Endothelial cell of umbilical vein (primary cell): ENCODE measurements at places on chromosomes 3 and 15.

- H3K4me3 ChIP-seq, result no peak overlapping the region
- H3K27ac ChIP-seq, result no peak overlapping the region
- DNase-seq, result no peak
- H3K36me3 ChIP-seq, result no peaks in the 10 kb centered on the region
- H3K4me1 ChIP-seq, result no peaks in the 10 kb centered on the region
- H3K27me3 ChIP-seq, result no peaks in the 10 kb centered on the region
Observed at GRCh38 chr3:103085465-103085864, 650.6 kb downstream of the ZPLD1 start.

- H3K4me3 ChIP-seq, result no peak overlapping the region
- no peaks in the 10 kb centered on the region for H3K36me3 ChIP-seq
- no peak overlapping the region for H3K27ac ChIP-seq
- no peaks in the 10 kb centered on the region for H3K27me3 ChIP-seq
- no peaks in the 10 kb centered on the region for H3K4me1 ChIP-seq
- DNase-seq, result no peak
Observed at GRCh38 chr15:66858423-66859207, 156.6 kb downstream of the SMAD6 start.

- H3K4me1 ChIP-seq, result peaks cover 9% of the 10 kb centered on the region
- H3K27me3 ChIP-seq, result no peaks in the 10 kb centered on the region
- no peak overlapping the region for H3K4me3 ChIP-seq
- H3K27ac ChIP-seq, result no peak overlapping the region
- no peaks in the 10 kb centered on the region for H3K36me3 ChIP-seq
Observed at GRCh38 chr15:71003319-71003718, 110.7 kb downstream of the LRRC49 start.

- no peak for DNase-seq
- no peak overlapping the region for H3K27ac ChIP-seq
- peaks cover 8% of the 10 kb centered on the region for H3K27me3 ChIP-seq
- H3K4me1 ChIP-seq, result no peaks in the 10 kb centered on the region
- H3K4me3 ChIP-seq, result no peak overlapping the region
Observed at GRCh38 chr3:14616606-14617507, 34.7 kb upstream of the CCDC174 start.

DNA sequence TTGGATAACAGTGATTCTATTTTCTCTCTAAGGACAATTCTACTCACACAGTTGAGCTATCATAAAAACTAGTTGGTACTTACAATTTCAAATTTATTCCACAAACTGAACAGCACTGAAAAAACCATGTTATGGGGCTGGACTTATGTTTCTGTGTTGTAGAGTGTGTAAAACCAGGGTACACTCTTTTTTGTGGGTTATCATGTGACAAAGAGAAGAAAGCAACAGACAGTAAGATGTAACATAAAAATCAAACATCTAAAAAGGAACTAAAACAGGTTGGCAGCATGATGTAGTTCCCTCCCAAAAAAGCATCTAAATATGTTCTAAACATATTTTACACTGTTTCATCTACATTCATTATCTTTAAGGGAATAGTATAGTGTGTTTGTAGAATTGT lies 757.9 kb downstream of the ROBO1 start:
- no peak for DNase-seq
- no peaks in the 10 kb centered on the region for H3K36me3 ChIP-seq
- no peak overlapping the region for H3K4me3 ChIP-seq
- H3K27me3 ChIP-seq, result no peaks in the 10 kb centered on the region

GRCh38 chr3:180782195-180782984 lies 103.1 kb upstream of the CCDC39 start:
- H3K27me3 ChIP-seq, result no peaks in the 10 kb centered on the region
- no peak overlapping the region for H3K27ac ChIP-seq

DNA sequence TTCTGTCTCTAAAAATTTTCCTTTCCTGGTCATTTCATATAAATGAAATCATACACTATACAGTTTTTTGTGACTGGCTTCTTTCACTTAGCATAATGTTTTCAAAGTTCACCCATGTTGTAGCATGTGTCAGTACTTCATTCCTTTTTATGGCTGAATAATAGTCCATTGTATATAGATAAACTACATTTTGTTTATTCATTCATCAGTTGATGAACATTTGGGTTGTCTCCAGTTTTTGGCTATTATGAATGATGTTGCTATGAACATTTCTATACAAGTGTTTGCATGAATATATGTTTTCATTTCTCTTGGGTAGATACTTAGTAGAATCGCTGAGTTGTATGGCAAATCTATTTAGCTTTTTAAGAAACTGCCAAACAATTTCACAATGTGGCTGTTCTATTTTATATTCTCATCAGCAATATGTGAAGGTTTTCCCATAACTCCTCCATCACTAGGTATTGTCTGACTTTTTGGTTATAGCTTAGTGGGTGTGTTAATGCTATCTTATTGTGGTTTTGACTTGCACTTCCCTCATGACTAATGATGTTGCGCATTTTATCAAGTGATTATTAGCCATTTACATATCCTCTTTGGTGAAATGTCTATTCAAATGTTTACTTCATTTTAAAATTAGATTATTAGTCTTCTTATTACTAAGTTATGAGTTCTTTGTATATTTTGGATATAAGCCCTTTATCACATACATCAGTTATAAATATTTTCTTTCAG lies 21.7 kb upstream of the AP4E1 start:
- H3K4me1 ChIP-seq, result peaks cover 19% of the 10 kb centered on the region
- DNase-seq, result no peak
- H3K36me3 ChIP-seq, result no peaks in the 10 kb centered on the region
- no peak overlapping the region for H3K27ac ChIP-seq
- no peak overlapping the region for H3K4me3 ChIP-seq
- no peaks in the 10 kb centered on the region for H3K27me3 ChIP-seq

DNA sequence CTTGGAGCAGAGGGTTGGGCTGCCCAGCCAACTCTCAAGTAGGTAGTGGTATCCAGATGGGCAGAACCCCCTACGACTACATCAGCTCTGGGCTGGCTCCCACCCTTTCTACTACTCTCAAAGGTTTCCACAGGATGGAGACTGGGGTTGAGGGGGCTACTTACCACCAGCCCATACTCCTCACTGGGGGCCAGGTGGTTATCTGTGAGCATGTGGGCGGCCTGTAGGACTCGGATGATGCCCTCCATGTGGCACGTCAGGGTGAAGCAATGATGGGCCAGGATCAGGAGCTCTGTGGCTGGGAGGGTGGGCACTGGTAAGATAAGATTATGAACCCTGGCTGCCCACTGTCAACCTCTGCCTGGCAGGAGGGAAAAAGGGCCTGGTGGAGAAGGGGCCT lies 33.4 kb downstream of the EIF3J start:
- no peak for DNase-seq
- no peaks in the 10 kb centered on the region for H3K27me3 ChIP-seq
- no peaks in the 10 kb centered on the region for H3K4me1 ChIP-seq
- no peak overlapping the region for H3K27ac ChIP-seq
- H3K4me3 ChIP-seq, result no peak overlapping the region
- peaks cover 2% of the 10 kb centered on the region for H3K36me3 ChIP-seq

DNA sequence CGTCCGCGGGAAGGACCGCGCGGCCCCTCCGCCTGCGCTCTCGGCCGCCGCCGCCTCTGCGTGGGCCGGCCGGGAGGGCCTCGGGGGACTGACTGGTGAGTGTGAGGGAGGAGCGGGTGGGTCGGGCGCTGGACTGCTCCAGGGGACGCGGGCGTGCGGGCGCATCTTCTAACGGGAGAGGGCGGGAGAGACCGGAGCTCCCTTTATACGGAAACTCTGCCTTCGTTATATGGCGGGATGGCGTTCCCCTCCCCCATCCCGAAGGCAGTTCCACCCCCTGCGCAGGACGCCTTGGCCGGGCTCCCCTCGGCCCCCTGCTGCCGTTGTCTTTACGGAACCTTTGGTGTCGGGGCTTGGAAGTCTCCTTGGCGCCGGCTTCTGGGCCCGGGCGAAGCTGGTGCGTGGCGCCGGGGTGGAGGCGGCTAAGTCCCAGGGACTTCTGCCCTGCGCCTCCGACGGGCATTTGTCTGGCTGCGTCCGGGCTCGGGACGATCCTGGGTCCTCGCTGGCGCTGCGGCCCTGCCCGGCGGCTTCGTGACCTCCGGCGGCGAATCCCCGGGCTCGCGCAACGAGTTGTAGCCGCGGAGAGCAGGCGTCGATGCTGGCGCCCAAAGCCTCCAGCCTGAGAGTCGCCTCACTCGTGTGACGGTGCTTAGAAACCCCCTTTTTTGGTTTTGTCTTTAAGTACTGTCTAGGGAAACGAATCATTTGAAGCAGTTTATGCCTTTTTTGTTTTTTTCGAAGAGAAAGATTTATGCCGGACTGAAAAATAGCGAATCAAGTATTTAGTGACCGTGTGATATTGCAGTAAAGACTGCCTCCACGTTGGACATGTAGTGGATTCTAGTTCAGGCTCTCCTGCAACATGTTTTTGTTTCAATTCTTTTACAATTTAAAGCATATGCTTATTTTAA lies 623 bp downstream of the ZNF639 start:
- peak overlapping the region; percentile 74 for H3K27ac ChIP-seq
- peak; percentile 74 for DNase-seq
- peak overlapping the region; percentile 90 for H3K4me3 ChIP-seq
- H3K27me3 ChIP-seq, result no peaks in the 10 kb centered on the region
- H3K4me1 ChIP-seq, result peaks cover 19% of the 10 kb centered on the region

- H3K4me1 ChIP-seq, result no peaks in the 10 kb centered on the region
- peaks cover 15% of the 10 kb centered on the region for H3K36me3 ChIP-seq
- no peaks in the 10 kb centered on the region for H3K27me3 ChIP-seq
- H3K4me3 ChIP-seq, result no peak overlapping the region
Observed at GRCh38 chr15:50496692-50497091, 49.8 kb downstream of the USP50 start.

DNA sequence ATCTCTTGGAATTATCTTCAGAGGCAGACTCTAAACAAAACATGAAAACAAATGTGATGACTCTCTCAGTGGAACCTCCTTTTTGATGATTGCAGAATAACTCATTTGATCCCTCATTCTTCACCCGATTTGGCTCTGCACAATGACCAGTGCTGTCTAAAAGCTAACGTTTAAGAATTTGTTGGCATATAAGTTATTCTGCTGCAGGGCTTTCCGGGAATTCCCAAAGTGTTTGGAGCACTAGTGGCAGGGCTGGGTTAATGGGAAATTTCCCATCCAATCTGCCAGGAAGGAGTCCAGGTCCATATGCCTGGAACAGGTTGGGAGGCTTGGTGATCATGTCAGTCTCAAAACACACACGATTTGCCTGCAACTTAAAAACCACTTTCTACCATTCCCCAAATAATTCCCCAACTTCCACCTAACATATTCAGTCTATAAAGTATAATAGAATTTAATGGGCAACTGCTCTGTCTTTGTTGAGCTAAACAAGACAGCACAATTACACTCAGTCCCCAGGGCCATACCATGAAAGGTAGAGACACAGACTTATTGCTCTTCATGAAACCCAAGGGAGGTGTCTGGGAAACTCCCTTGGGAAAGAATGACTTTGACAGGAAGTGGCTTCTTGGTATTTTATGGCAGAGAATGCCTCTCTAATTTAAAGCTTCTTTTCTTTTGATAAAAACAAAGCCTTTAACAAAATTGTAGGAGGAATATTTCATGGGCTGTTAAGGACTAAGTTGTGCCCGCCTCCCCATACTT lies 38.0 kb downstream of the ARRDC4 start:
- no peak overlapping the region for H3K4me3 ChIP-seq
- H3K27me3 ChIP-seq, result peaks cover 2% of the 10 kb centered on the region
- no peaks in the 10 kb centered on the region for H3K36me3 ChIP-seq
- peaks cover 5% of the 10 kb centered on the region for H3K4me1 ChIP-seq

DNA sequence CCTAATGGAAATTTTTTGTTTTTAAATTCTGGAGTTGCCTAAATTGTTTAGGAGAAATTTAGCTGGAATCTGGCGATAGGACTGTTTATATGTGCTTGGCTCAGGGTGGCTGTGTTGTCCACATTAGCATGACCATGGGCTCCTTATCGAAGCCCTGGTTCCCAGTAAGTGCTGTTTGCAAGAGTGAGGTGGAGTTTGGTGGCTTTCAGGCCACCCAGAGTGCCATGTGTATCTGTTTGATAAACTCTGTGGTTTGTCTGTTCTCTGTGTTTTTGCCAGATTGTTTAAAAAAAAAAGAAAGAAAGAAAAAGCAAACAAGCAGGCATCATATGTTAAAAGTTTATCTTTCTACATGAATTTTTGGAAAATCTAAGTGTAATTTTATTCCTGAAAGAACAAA lies 51.5 kb downstream of the PLCL2 start:
- H3K36me3 ChIP-seq, result no peaks in the 10 kb centered on the region
- no peaks in the 10 kb centered on the region for H3K27me3 ChIP-seq
- no peaks in the 10 kb centered on the region for H3K4me1 ChIP-seq
- H3K27ac ChIP-seq, result no peak overlapping the region
- DNase-seq, result no peak
- H3K4me3 ChIP-seq, result no peak overlapping the region

DNA sequence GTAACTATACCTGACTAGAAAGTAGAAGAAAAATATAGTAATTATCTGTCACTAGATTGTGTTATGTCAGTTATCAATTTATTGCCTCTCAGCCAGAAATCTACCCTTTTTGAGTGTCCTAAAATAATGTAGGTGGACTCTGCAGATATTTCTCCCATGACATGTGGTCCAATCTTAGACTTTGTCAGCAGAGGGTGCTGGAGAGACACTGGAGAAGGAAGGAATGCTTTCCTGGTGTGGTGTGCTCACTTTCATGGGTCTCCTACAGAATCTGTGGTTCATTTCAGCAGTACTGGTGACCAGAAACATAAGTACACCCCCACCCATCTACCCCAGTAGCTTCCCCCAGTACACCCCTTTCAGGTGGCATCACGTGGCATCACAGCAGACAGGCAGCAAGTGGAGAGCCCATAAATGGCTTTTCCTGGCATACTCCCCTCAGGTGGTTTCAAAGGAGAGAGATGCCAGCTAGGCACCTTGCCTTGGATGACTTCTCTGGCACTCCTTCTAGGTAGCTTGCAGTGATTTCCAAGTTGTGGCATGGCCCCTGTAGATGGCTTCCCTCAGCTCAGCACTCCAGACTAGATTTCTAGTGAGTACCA lies 114.7 kb downstream of the GADL1 start:
- no peak overlapping the region for H3K4me3 ChIP-seq
- peaks cover 32% of the 10 kb centered on the region for H3K27me3 ChIP-seq
- no peaks in the 10 kb centered on the region for H3K36me3 ChIP-seq
- peak; percentile 26 for DNase-seq
- peaks cover 7% of the 10 kb centered on the region for H3K4me1 ChIP-seq
- no peak overlapping the region for H3K27ac ChIP-seq

DNA sequence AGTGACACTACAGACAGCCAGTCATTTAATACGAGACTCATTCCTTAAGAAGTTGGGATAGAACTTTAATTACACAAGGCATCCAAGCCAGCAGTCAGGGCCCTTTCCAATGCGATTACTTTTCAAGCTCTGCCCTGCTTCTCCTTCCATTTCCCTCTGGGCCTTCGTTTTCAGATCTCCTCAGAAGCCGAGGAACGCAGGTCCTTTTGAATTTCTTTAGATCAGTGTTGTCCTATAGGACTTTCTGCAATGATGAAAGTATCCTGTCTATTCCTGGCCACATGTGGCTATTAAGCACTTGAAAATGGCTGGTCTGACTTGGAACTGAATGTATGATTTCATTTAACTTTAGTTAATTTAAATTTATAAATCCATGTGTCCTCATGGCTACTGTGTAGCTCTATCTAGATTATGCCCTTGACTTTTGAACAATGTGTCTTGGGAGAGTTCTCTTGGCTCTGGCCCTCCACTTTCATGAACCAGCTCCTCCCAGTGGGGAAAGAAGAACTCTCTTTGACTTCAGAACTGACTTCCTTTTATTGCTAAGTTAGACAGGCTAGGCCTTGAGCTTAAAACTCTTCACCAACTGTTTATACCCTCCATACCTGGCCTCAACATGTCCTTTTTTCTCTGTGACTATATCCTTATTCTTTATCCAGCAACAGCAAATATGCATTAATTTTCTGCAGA lies 22.6 kb downstream of the TGFBR2 start:
- DNase-seq, result no peak
- peaks cover 9% of the 10 kb centered on the region for H3K36me3 ChIP-seq
- H3K4me1 ChIP-seq, result peaks cover 87% of the 10 kb centered on the region
- no peak overlapping the region for H3K4me3 ChIP-seq
- H3K27me3 ChIP-seq, result no peaks in the 10 kb centered on the region
- H3K27ac ChIP-seq, result peak overlapping the region; percentile 39
